ENCODE measurements at places on chromosomes 5 and 9.

DNA sequence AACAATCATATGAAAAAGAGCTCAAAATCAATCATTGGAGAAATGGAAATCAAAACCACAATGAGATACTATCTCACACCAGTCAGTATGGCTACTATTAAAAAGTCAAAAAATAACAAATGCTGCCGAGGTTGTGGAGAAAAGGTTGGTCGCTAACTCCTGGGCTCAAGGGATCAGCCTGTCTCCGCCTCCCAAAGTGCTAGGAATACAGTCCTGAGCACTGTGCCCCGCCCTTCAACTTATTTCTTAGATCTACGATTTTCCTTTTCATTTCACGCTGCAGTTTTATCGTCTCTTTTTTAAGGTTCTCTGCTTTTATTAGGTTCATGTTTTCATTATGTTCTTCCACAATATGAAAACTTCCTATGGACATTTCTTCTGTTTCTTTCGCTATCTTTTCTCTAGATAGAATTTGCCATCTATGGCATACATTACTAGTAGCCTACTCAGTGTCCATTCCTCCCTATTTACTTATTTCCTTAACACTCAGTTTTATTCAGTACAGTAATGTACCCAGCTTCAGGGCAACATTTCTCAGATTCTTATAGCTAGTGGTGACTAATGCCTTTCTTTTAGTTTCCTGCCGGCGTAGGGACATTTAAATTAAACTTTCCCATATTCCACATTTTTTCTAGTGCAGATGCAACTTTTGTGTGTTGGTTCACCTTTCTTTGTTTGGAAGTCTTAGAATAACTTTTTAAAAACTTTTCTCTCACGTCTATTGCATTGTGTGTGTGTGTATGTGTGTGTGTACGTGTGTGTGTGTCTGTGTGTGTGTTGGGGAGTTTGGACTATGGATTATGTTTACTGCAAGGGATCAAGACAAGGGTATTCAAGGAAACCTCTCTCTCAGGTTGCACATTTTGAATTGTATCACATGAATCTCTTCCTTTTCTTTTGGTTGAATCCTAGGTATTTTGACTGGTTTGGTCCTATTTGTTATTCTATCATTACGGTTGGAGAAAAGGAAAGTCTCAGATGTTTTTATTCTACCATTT, 21.6 kb upstream of the FBN2 start:
- peak; percentile 20 for DNase-seq

- no peak for DNase-seq
These were observed 1078.3 kb downstream of the CDH12 start for GRCh38 chr5:21774801-21775200.

DNA sequence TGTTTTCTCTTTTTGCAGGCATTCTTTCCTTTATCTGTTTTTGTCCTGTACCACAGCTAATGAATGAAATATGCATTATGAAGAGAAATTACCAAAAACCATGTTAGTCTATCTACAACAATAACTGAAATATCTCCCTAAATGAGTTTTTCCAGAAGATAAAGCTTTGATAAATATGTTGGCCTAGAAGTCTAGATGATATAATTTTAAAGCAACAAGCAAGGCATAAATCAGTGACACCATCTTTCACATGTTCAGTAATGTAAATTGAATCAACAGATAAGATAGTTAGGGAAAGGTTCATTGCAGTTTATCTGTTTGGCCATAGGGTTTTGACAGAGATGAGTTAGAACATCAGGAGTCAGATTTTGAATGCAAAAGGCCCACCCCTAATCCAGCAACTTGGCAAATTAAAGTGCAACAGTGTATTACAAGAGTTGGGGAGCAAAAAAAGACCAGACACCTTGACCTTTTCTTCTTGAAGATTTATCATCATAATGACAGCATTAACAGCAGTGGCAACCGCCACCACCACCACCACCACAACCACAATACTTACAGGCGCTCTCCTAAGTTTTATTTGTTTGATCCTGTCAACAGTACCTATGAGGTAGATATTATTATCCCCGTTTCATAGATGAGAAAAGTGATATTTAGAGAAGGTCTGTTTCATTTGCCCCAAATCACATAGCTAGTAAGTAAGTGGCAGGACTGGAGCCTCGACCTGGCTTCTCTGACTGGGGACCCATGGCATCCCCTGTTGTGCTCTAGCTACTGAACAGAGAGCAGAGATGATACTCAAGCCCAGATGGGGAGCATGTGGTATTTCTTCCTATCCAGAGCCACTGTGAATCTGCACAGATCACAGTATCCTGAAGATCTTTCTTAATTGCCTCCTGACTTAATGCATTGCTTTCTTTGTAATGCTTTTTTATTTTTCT, 122.8 kb upstream of the DHFR start:
- DNase-seq = no peak

GRCh38 chr9:82829818-82830217, 233.1 kb downstream of the RASEF start:
- no peak for DNase-seq

DNA sequence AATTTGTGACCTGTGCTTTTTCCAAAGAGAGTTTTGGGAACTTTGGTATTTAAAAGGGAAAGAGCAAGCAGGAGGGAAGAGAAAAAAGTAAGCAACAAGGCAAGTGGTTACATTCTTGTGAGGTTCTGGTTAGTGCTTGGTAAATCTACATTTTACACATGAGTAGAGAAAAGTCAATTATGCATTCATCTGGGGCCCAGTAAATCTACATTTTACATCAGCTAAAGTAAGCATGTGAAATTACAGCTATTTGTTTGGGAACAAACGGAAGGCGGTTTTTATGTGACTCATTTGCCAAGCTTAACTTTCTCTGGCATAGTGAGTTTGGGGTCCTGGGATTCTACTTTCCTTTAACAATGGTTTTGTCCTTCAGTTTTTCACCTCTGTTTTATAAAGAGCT, 102.2 kb downstream of the SNX18 start:
- DNase-seq = no peak

DNA sequence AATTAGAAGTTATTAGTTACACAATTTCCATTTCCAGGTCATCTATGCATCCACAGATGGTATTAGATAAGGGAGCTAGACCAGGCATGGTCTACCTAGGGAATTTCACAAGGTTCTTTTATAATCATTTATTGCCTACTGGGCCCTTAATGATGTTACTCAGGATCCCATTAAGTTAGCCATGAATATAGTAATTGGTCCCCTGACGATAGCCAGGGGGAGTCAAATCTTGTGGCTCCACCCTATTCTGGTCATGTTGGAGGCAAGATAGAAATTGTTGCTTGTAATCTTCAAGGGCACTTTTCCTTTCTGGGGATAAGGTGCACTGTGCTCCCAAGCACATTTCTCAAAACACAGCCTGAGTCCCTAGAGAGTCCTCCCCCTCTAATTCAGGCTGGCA, 14.1 kb upstream of the ELL2 start:
- DNase-seq = no peak

DNA sequence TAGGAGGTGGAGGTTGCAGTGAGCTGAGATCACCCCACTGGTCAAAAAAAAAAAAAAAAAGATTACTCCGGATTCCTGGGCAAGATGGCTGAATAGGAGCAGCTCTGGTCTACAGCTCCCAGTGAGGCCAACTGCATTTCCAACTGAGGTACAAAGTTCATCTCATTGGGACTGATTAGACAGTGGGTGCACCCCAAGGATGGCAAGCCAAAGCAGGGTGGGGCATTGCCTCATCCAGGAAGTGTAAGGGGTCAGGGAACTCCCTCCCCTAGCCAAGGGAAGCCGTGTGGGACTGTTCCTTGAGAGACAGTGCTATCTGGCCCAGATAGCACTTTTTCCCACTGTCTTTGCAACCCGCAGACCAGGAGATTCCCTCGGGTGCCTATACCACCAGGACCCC, 70.7 kb downstream of the CARTPT start:
- no peak for DNase-seq

DNA sequence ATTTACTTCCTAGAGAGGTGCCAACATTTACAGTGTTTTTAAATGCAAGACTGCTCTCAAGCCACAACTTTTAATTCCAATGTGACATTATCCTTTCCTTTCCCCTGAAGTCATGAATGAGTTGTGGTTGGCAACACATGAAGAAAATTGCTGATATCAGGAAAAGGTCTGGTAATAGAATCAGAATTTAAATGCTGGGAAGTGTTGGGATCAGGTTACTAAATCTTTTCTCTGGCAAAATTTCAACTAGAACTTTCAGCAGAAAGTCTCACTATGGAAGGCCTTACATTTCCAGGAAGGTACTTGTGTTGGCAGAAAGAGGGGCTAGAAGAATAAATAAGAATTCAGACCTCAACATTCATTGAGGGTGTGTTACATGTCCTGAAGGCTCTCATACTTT, 10.6 kb upstream of the SLC44A1 start:
- DNase-seq = peak; percentile 23

GRCh38 chr9:70534061-70534460, 119.6 kb upstream of the KLF9 start:
- DNase-seq = peak; percentile 22

DNA sequence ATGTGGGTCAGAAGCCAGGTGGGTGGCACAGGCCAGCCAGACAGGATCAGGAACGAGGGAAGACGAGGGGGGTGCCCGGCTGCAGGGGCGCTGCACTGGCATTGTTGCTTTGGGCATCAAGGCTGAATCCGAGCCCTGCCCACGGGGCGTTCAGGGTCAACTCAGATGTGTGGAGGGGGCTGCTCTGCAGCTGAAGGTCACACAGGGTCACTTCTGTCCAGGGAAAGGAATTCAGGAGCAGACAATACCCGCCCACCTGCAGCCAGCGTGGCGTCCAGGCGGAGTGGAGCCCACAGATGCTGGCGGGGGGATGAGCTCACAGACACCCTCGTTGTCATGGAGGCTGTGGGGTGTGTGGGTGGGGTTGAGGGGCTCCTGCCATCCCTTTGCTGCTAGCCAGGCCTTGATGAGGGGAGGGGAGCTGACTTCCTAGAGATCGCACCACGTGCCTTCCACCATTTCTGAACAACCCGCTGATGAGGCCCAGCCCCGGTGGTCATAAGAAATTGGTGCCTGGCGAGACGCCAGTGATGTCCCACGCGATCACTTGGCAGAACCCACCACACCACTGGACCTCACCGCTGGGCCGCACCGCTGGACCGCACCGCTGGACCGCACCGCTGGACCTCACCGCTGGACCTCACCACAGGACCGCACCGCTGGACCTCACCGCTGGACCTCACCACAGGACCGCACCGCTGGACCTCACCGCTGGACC, 31.2 kb downstream of the MRPL36 start:
- DNase-seq = no peak

GRCh38 chr9:123360161-123361085, 4.4 kb downstream of the CRB2 start:
- peak; percentile 85 for DNase-seq

GRCh38 chr9:14358523-14358922, 44.6 kb upstream of the NFIB start:
- DNase-seq = no peak

DNA sequence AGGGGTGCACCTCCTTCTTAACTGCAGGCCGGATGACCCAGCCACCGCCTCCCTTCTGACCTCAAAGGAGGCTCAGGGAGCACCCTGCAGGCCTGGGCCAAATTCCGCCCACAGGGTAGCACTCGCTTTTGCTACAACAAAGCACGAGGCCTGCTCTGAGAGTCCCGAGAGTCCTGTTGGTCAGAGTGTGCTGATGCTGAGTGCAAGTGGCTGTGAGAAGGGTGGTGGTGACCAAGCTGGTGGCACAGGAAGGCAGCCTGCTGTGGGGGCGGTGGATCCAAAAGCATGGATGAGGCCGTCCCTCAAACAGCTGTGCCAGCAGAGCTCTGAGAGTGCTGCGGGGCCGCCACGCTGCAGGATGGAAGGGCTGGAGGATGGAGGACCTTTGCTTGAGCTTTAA, 101.8 kb downstream of the AK8 start:
- no peak for DNase-seq

DNA sequence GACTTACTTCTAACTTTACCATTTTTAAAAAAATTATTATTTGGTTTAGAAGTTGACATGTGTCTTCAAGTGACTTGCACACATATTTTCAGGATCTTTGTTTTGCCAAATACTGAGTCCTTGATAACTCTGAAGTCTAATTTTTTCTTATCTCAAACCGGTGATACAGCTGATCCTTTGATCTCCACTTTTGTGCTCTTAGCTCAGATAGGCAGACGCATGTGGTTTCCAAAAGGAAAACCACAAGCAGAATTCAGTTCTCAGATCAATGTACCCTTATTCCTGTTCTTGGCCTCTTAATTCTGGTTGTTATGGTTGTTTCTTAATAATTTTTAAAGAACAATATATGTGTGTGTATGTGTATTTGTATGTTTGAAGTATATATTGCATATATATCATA, 238.3 kb upstream of the EDIL3 start:
- peak; percentile 90 for DNase-seq

GRCh38 chr5:10590226-10590999, 26.5 kb downstream of the ANKRD33B start:
- DNase-seq = peak; percentile 81

DNA sequence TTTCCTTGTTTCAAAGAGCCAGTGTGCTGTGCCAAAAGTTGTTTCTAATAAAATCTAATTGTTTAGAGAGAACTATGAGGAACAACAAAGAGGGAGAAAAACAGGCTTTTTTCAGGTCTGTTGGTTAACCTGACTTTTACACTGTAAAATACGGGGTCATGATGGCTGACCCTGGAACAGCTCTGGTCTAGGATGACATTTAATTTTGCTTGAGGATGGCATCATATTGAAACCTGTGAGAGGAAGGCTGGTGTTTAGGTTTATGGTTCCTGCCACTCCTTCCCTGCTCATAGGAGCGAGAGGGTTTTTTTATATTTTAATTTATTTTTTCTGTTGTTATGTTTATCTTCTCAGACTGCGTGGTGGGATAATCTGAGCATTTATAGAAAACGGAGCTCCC, 327.6 kb downstream of the KDM4C start:
- DNase-seq = no peak

DNA sequence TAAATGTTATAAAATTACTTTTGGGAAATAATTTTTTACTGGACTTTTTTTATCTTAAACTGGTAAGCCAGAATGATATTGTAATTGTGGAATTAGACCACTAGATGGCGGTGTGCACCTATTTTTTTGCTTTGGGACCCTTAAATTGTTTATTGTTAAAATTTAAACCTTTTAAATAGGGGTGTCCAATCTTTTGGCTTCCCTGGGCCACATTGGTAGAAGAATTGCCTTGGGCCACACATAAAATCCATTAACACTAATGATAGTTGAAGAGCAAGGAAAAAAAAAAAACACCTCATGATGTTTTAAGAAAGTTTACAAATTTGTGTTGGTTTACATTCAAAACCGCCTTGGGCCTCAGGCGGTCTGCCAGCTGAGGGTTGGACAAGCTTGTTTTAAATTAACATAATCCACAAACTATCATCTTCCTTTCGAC, 28.4 kb upstream of the GADD45G start:
- peak; percentile 15 for DNase-seq
